ENCODE measurements at places on chromosomes 11 and 22.

- no peak for DNase-seq
These were observed 1.4 kb downstream of the SGSM1 start for GRCh38 chr22:24807284-24807950.

GRCh38 chr11:35688023-35688422, 25.4 kb downstream of the TRIM44 start:
- DNase-seq, result no peak

- DNase-seq, result no peak
These were observed 1.2 kb downstream of the PHLDA2 start for GRCh38 chr11:2927851-2928604.

- DNase-seq, result no peak
These were observed 68.8 kb upstream of the SCUBE2 start for GRCh38 chr11:9160166-9160565.

- DNase-seq, result peak; percentile 56
These were observed 118.5 kb downstream of the APOL5 start for GRCh38 chr22:35835998-35836691.

- no peak for DNase-seq
These were observed 39.3 kb downstream of the RIBC2 start for GRCh38 chr22:45452565-45453379.

DNA sequence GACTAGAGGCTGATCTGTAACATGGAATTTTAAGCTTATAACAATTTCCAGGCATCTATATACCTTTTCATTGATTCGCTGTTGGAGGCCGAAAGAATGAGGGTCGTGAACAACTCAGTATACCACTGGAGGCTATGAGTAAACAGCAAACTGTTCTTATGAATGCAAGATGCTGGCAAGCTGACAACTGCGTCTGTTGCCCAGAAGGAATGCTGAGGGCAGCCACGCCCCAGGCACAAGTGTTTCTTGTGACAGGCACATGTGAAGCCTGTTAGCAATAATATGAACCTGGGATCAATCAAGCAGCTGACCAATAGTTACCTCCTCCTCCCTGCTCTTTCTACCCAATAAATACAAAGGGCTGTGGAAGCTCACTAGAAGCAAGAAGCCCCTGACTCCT, 15.3 kb downstream of the RTCB start:
- peak; percentile 18 for DNase-seq

- no peak for DNase-seq
These were observed 112.0 kb upstream of the DDI1 start for GRCh38 chr11:103924166-103925013.

GRCh38 chr11:134347441-134347840, 15.7 kb downstream of the GLB1L2 start:
- DNase-seq, result no peak

GRCh38 chr11:104841973-104842525, 56.2 kb downstream of the CASP12 start:
- DNase-seq, result no peak

DNA sequence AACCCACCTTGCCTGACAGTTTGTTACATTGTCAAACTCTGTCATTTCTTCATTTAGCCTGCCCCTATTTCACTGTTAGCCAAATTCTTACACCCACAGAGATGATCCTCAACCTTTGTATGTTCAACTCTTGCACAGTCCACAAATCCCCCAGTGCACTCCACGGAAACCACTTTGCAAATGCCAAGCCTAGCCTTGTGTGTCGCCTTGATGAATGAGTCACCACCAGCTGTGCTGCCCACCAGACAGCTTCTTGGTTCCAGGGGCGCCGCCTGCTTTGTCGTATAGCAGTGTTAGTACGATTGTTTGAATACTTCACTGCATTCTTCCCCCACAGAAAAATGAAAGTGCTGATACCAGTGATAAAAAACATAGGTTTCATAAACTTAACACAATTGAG, 686.3 kb downstream of the NTM start:
- no peak for DNase-seq

- DNase-seq, result no peak
These were observed 3.8 kb upstream of the QSER1 start for GRCh38 chr11:32888805-32889204.

- no peak for DNase-seq
These were observed 15.9 kb downstream of the PGA5 start for GRCh38 chr11:61256710-61257482.

DNA sequence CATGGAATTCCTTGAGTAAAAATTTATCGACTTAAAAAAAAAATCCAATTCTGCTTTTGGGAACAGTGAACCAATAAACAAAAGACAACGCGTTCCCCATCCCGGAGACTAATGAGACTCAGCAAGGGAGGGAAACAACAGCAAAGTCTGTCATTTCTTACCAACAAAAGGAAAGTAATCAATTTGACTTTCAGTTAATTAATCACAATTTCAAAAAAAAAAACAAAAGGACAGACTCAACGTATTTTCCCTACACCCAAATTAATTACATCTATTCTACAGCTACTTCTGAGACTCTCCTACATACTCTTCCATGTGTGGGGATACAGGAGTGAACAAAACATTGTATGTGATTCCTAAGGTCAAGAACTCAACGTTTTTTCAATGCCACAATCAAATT, 1.9 kb downstream of the RDX start:
- no peak for DNase-seq

- DNase-seq, result no peak
These were observed 386.3 kb downstream of the AASDHPPT start for GRCh38 chr11:106463796-106464201.

- DNase-seq, result peak; percentile 78
These were observed 10.3 kb downstream of the APOL4 start for GRCh38 chr22:36191106-36191836.

Measured in gastrocnemius medialis (tissue), 4 donors.